ENCODE measurements at places on chromosomes 1 and 21.

GRCh38 chr1:25662061-25662460, 45.5 kb downstream of the MAN1C1 start:
- DNase-seq, result no peak

- DNase-seq, result no peak
These were observed 89.4 kb upstream of the B3GALT2 start for GRCh38 chr1:193275773-193276172.

DNA sequence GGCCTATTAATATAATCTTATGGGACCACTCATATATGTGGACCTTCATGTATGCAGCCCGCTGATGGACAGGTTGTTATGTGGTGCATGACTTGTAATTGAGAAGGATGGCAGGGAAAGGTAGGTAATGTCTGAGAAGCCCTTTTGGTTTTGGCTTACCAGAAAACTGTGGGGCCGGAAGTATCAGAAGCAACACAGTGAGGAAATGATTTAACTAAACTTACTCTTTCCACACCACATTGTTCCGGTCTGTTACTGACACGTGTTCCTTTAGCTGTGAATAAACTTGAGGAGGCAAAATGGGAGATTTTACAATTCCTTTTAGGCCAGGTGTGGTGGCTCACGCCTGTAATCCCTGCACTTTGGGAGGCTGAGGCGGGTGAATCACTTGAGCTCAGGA, 32.4 kb downstream of the KIF1B start:
- no peak for DNase-seq

DNA sequence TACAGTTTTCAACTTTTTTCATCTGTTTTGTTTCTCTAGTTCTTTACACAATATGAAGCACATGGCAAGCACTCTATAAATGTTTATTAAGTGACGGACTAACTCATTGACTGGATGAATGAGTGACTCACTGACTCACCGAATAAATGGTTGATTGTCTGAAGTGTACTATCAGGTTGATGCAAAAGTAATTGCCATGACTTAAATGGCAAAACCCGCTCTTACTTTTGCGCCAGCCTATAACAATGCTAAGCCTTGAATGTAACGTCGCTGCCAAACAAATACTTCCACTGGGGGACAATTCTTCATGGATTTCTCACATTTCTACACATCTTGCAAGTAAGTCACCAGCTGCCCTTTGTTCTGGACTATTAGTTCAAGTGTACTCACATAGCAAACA, 109.0 kb upstream of the KCTD3 start:
- no peak for DNase-seq

GRCh38 chr1:74812180-74812541, 79.2 kb downstream of the TYW3 start:
- DNase-seq, result no peak

- no peak for DNase-seq
These were observed 1203.9 kb downstream of the AMY1C start for GRCh38 chr1:104953555-104953954.

- no peak for DNase-seq
These were observed 79.9 kb downstream of the UCK2 start for GRCh38 chr1:165907256-165907857.

- no peak for DNase-seq
These were observed 39.7 kb downstream of the CHML start for GRCh38 chr1:241600496-241600901.

- no peak for DNase-seq
These were observed 655.6 kb upstream of the NEGR1 start for GRCh38 chr1:72937905-72938304.

DNA sequence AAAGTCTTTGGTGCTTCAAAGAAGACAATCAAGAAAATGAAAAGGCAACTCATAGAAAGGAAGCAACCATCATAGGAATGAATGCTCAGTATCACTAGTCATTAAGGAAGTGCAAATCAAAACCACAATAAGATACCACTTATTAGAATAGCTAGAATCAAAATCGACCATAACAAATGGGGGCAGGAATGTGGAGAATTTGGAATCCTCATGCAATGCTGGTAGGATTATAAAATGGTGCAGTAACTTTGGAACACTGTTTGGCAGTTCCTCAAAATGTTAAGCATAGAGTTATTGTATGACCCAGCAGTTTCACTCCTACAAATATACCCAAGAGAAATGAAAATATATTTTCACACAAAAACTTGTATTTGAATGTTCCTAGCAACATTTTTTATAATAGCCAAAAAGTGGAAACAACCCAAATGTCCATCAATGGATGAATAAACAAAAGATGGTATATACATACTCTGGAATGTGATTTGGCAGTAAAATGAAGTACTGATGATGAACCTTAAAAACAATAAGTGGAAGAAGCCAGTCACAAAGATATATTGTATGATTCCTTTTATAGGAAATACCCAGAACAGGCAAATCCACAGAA, 105.6 kb downstream of the MIS18A start:
- no peak for DNase-seq

- DNase-seq, result no peak
These were observed 38.3 kb downstream of the WDR3 start for GRCh38 chr1:117967881-117968280.

GRCh38 chr21:44613386-44614155, 1.7 kb downstream of the KRTAP10-8 start:
- no peak for DNase-seq

GRCh38 chr21:44865561-44866280, 7.8 kb downstream of the PTTG1IP start:
- DNase-seq, result no peak

- no peak for DNase-seq
These were observed 32.2 kb upstream of the LGALS8 start for GRCh38 chr1:236491469-236492136.

- DNase-seq, result no peak
These were observed 128.9 kb downstream of the HIVEP3 start for GRCh38 chr1:41789661-41790330.

GRCh38 chr1:62722796-62723195, 34.6 kb upstream of the DOCK7 start:
- no peak for DNase-seq

GRCh38 chr1:113991467-113991997, 12.3 kb downstream of the OLFML3 start:
- no peak for DNase-seq

DNA sequence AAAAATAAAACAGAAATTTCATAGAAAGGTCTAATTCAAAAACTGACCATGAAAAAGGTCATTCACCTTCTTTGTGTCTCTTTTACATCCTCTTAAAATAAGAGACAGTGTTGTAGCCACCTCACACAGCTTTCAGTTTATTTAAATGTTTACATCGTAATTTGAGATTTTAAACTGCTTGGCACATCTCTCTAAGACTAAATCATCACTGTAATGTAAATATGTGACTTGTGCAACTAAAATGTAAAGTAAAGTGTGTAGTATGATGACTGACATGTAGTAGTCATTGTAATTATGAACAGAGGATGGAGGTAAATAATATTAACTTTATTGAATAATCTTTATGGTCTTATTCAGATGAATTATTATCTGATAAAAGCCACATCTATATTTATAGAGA, 283.9 kb downstream of the KCNT2 start:
- DNase-seq, result no peak

DNA sequence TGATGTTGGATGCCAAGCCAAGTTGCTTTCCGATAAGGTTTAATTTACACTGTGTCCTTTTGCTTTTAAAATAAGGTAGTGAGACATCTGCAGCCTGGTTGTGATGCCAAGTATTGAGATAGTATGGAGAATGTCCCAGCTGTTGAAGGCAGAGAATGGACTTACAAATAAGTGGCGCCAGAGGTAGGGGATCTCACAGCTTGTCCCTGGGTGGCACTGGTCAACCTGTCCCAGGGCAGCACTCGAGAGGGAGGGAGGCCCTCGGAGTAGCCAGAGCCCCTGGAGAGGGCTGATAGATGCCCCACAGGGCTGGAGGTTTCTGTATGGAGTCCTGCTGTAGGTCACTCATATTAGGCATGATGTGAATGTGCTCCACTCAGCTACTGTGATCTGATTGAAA, 98.5 kb downstream of the GALNT2 start:
- no peak for DNase-seq

- DNase-seq, result no peak
These were observed 9.1 kb upstream of the PSMB2 start for GRCh38 chr1:35650416-35650815.

DNA sequence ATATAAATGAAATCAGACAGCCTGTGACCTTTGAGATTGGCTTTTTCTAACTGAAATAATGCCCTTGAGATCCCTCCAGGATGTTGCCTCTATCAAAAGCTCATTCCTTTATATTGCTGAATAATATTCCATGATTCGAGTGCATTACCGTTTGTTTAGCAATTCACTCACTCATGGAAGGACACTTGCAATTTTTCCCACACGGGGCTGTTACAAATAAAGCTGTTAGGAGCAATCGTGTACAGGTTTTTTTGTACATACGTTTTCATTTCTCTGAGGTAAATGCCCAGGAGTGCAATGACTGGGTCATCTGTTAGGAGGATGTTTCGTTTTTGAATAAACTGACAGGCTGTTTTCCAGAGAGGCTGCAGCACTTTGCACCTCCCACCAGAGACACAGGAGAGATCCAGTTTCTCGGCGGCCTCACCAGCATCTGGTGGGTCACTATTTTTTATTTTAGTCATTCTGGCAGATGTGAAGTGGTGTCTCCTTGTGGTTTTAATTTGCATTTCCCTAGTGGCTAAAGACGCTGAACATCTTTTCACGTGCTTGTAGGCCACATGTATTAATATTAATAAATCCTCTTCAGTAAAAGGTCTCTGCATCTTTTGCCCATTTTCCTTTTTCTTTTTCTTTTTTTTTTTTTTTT, 11.0 kb downstream of the PRDM15 start:
- DNase-seq, result no peak

GRCh38 chr1:200379940-200380588, 29.8 kb downstream of the ZNF281 start:
- DNase-seq, result no peak

- no peak for DNase-seq
These were observed 261.5 kb downstream of the SEC16B start for GRCh38 chr1:177708406-177708805.

DNA sequence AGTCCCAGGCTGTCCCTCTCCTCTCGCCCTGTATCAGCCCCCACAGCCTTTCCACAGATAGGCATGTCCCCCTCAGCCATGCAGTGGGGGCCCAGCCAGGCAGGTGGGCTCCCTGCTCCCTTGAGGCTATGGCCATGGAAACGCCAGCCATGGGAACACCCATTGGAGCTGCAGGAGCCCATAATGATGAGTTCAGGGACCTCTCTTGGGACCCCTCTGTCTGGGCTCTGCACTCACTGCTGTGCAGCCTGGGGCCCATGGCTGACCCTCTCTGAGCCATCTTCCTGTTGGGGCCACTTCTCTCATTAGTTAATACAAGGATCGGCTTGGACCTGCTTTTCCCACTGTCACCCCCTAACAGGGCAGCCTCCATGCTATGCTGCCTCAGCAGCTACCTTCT, 33.2 kb downstream of the WNT3A start:
- DNase-seq, result no peak

- no peak for DNase-seq
These were observed 234.4 kb downstream of the CENPF start for GRCh38 chr1:214837376-214837775.

DNA sequence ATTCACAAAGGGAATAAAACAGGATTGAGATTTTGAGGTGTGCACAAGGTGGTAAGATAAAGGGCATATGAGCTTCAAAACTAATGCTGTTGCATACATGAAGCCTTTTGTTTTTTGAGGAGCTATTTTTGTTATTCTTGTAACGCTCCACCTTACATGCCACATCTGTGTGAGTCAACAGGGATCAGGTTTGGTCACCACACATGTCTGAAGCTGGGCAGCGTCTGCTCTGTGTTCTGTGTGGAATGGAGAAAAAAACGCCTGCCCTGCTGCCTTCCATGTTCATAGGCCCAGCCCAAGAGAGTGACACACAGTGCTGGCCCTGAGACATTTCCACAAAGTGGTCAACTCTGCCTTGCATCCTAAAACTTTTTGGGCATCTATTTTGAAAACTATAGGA, 67.7 kb downstream of the MPZL1 start:
- DNase-seq, result no peak

- DNase-seq, result no peak
These were observed 6.5 kb upstream of the SDHB start for GRCh38 chr1:17060306-17060749.

DNA sequence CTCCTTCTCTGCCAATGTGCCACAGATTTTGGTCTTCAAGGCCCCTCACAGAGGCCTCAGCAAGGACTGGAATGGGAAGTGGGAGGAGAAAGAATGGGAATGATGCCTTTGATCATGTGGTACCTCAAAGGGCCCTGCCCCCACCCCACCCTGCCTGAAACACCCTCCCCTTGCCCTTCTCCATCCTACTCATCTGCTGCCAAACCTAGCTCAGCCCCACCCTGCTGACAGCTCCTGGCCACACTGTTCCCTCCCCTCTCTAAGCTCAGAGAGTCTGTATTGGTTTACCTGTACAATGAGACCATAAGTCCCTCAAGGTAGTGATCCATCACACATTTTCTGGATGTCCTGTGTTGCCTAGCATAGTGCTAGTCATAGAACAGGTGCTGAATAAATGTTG, 6.7 kb upstream of the ARHGAP30 start:
- no peak for DNase-seq

DNA sequence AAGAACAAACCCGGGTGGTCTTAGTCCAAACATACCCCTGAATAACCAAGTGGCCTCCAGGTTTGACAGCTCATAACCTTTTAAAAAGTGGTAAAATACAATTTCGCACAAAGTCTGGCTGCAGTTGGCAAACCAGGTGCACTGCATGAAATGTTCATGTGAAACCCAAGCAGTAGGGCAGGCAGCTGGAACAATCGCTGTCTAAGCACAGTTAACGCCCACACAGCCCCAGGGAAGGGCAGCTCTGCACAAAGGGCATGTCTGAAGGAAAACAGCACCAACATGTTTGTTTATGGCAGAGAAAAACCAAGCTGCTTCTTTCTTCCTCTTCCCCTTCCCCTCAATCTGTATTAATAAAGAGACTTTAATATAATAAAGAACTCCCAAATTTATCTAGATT, 49.5 kb downstream of the KIAA1614 start:
- DNase-seq, result no peak

DNA sequence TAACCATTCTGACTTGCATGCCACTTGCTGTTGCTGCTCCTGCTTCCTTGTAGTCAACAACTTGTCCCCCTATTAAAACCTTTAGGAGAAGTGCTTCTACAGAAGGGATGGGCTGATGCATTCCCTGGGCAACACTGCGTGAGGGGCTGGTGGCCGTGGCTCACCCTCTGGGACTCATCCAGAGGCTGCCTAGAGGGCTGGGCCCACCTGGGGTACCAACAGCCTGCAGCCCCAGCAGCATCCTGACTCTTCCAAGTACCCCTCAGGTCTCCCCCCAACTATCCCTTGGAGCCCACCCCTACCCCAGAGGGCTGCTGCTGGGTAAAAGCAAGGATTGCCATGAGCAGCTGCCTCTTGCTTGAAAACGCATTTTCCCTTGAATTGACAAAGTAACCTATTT, 34.7 kb upstream of the LHX4 start:
- no peak for DNase-seq

- DNase-seq, result no peak
These were observed 33.4 kb downstream of the CACNA1E start for GRCh38 chr1:181516706-181517105.

DNA sequence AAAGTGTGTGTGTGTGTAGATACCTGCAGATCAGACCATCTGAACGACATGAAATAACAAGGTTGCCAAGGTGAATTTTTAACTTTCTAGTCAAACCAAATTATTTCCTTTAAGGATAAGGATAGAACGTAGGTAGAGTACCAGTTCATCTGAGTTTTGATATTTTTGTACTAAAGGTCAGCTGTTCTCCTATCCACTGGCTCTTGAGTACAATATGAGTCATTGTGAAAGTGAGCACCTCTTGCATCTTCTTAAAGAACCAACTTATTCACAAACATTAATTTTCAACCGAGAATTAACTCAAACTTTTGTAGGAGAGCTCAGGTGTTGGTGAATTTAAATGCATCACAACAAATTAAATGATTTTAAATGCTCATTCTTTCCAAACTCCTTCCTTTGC, 71.5 kb downstream of the IFI44 start:
- no peak for DNase-seq

Measured in effector memory CD4-positive, alpha-beta T cell (primary cell).